Chondrocyte (in vitro differentiated cells): ENCODE measurements at places on chromosomes 11 and 22. TPM values are rescaled to one million over a fixed set of nuclear protein-coding genes. Genes with fewer than 3 reads are reported as not detected.

The CRYBB1 gene
- total RNA-seq: not detected in 3 replicates

The CHRDL2 gene
- not detected in 3 replicates for total RNA-seq

The XKR3 gene
- not detected in 3 replicates for total RNA-seq

The GNG3 gene
- not detected in 3 replicates for total RNA-seq
